ENCODE measurements at places on chromosomes 7 and 10. TPM values are rescaled to one million over a fixed set of nuclear protein-coding genes. Genes with fewer than 3 reads are reported as not detected.
A peak's percentile ranks its signal among the peaks of the same experiment; 100 is the strongest.

- DNase-seq, result no peak
Measured at GRCh38 chr7:116111475-116111874, 80.9 kb upstream of the TFEC start.

DNA sequence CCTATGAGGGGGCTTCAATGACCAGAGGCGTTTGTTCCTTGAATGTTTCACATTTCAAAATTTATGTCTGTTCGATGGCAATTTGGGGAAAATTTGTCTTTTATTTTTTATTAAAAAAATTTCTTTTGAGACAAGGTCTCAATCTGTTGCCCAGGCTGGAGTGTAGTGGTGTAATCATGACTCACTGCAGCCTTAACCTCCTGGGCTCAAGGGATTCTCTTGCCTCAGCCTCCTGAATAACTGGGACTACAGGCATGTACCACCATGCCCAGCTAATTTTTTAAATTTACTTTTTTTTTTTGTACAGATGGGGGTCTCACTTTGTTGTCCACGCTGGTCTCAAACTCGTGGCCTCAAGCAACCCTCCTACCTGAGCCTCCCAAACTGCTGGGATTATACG lies 39.7 kb downstream of the OTUD1 start:
- no peak for DNase-seq

The HDAC9 gene
- total RNA-seq, result 21.7 TPM

The POLR2J2 gene
- total RNA-seq, result 8.3 TPM

- DNase-seq, result peak; percentile 80
Measured at GRCh38 chr10:79490400-79491142, 21.8 kb upstream of the EIF5AL1 start.

The OR2A7 gene
- 1.1 TPM for total RNA-seq

DNA sequence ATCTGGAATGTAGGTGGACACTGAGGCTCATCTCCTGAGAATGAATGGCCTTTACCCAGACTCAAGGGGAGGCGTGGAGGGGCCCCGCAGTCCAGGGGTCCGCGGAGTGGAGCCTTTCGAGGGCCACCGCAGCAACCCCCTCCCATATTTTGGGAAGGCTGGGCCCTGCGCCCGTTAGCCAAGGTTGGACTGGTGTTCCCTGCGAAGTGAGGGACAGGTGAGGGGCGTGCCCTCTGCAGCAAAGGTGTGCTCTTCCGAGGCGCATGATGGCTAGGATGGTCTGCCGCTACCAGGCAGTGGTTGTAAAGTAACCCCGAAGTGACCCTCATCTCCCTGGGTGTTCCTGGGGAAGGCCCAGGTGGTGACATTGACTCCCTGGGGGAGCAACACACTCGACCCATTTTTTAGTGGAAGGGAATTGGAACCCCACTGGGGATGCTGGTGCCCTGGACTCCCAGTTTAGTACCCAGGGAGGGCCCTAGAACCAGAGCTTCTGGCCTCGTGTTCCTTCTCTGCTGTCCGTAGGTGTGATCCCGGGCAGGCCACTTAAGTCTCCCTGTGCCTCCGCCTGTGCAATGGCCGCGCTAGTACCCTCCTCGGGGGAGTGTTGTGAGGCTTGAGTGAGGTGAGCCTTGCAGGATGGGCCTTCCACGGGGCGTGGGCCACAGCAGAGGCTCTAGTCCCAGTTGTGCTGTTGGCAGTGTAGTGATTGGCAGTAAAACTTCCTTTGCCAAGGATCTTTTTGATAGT lies 779 bp downstream of the FAM241B start:
- DNase-seq, result peak; percentile 61

DNA sequence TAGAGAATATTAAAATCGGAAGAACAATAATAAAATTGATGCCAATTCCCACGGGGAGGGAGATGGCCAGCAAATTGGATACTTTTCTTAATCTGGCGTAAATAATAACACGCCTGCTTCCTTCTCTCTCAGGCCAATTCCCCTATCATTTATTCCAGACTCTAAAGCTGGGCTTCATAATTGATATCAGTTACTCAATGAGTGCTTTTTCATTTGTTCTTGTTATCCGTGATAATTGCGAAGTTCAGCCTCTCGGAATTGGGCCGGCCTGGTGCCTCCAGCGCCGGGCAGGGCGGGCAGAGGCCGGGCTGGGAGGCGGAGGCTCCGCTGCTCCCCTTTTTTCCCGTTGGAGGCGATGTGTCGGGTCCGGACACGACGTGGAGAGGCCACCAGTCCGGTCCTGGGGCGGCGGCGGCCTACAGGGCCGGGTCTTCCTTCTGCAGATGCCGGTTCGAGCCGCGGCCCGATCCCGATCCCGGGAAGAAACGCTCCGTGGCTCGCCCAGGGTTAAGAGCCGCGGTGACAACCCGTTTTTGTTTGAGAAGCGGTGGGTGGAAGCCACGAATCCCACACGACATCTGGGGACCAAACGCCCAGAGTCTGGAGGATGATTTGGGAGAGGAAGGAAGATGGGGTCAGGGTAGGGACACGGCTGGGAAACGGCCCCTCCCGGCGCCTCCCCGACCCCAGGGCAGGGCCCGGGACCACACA lies 13.6 kb downstream of the UNCX start:
- DNase-seq, result no peak

The TRPV5 gene
- total RNA-seq, result not detected

- no peak for DNase-seq
Measured at GRCh38 chr10:34137955-34138354, 677.1 kb downstream of the PARD3 start.

GRCh38 chr7:35985126-35985754 lies 167.8 kb upstream of the EEPD1 start:
- peak; percentile 92 for DNase-seq

The ADCY1 gene
- total RNA-seq, result 0.59 TPM

DNA sequence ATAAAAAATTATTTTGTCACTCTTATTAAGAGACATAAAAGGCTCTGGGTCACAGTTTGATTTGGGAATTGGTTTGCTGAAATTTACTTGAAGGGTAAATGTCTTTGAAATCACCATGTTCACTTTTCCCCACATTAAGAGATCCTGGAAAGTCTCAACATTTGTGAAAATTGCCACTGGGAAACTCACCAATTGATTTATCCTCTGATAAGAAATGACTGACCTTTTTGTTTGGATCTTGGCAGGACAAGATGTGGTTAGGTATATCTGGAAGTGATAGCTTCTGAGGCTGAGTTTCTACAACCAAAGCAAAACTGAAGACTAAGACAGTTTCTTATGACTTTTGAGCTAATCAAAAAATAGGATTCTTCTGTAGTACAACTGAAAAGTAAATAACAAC lies 107.1 kb upstream of the TMEM106B start:
- no peak for DNase-seq

GRCh38 chr10:122617476-122618270 lies 57.1 kb downstream of the DMBT1 start:
- DNase-seq, result no peak

The HYAL4 gene
- not detected for total RNA-seq

The RALA gene
- 44.5 TPM for total RNA-seq

The VWA2 gene
- total RNA-seq, result under 0.01 TPM

- no peak for DNase-seq
Measured at GRCh38 chr10:3803295-3803926, 18.4 kb upstream of the KLF6 start.

DNA sequence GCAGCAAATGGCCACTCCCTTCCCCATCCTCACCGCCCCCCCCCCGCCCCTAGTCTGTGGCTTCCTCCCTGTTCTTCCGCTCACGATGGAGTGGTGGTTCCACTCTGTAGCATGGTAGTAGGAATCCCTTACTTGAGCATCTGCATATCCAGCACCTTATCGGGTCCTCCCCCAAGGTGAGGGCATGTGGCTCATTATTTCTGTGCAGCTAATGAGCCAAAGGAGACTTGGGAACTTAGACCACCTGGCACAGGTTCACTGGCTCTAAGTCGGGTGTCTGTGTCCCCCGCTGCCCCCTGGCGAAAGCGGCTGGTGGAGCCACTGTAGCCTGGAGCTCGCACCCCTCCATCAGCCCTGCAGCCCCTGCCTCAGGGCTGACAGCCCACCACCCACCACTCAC lies 22.8 kb upstream of the GPR26 start:
- DNase-seq, result no peak

DNA sequence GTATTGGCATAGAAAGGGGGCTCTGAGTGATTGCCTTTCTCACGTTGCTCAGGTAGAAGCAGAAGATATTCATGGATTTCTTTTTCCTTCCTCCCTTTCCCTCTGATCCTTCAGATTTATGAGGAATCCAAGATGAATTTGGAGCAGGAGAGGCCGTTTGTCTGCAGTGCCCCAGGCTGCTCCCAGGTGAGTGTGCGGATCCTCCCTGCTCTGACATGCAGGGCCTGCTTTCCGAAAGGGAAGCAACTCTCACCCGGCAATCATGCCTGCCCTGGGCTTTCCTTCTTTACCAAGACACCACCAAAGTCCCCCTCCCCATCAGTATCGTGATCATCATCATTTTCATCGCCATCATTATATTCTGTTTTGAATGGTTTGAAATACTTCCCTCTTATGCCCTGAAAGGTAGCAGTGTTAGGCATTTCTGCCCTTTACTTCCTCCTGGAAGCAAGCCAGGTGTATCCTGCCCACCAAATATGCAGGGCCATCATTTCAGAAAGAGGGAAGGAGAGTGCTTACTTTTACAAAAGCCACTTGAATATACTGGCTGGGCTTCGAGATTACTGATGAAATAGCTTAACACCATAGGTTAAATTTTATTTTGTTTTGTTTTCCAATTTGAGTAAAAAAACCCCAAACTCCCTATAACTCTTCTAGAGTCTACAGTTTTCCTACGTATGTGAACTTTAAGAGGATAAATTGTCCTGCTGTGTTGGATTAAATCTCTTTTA lies 75.9 kb downstream of the CREB5 start:
- no peak for DNase-seq

GRCh38 chr10:2980791-2981360 lies 86.5 kb upstream of the PFKP start:
- DNase-seq, result no peak

GRCh38 chr7:142745745-142746144 lies 3.5 kb upstream of the PRSS1 start:
- no peak for DNase-seq

- no peak for DNase-seq
Measured at GRCh38 chr7:74212661-74213060, 2.9 kb downstream of the LAT2 start.

GRCh38 chr7:25846722-25847121 lies 305.3 kb upstream of the NFE2L3 start:
- no peak for DNase-seq

The ITPRID1 gene
- total RNA-seq, result not detected

GRCh38 chr7:128909625-128910568 lies 612 bp downstream of the KCP start:
- peak; percentile 96 for DNase-seq
